Dorsolateral prefrontal cortex (tissue), 122 donors: ENCODE measurements at places on chromosomes 12 and 14. TPM values are rescaled to one million over a fixed set of nuclear protein-coding genes. Genes with fewer than 3 reads are reported as not detected.

- DNase-seq, result no peak
Observed at GRCh38 chr12:65778258-65779090, 45.8 kb upstream of the HMGA2 start.

KRT71 gene
- total RNA-seq, result not detected

- no peak for DNase-seq
Observed at GRCh38 chr14:59214702-59215302, 26.3 kb downstream of the DAAM1 start.

- no peak for DNase-seq
Observed at GRCh38 chr12:26940516-26941214, 2.4 kb downstream of the FGFR1OP2 start.

GRCh38 chr12:65209655-65210043 is 40.3 kb downstream of the LEMD3 start:
- DNase-seq, result no peak
